ENCODE measurements at places on chromosomes 5 and 9.

DNA sequence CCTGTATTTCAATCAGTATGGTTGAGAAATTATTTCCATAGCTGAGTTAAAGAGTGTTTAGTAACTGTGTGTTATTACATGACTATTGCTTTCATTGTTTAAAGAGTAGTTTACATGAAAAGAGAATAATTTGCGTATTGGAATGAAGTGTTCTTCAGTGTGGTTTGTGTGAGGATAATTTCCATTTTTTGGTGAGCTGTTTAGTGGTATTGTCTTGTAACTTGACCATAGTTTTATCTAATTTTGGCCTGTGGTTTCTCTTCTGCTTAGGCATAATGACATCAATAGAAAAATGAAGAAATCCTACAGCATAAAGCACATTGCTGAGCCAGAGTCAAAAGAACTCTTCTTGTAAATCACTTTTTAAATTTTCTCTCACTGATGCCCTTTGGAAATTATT is 151.2 kb downstream of the SNCAIP start:
- DNase-seq, result no peak

DNA sequence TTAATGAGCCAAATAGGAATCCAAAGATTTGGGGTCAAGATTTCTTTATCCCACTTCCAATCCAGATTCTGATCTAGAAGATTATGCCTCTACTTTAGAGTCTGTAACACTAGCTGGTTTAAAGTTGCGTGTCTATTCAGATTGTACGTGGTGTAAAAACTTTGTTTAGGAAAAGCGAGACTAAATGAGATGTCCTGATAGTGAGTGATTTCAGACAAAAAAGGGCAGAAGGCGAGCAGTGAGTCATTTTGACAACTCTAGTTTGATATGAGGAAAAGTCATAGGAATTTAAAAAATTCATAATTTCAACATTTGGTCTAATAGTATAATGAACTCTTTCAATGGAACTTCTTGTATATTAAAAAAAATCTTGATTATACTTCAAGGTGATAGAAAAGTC is 119.6 kb upstream of the KLF9 start:
- DNase-seq, result no peak

DNA sequence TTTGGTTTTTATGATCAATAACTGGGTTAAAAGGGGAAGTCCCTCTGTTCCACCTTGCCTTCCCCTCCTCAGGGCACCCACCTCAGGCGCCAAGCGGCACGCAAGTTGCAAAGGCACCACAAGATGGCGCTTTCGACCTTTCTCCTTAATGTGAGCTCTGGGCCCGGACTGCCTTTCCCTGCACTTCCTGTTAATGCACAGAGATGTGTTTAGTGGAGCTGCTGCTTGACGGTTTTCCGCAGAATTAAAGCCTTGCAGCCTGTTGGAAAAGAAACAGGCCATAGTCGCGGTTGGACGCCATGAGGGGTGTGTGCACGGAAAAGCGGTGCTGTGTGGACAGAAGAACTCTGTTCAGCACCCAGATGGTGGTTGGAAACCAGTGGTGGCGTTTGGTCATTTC is 17.9 kb downstream of the CXCL14 start:
- peak; percentile 88 for DNase-seq

DNA sequence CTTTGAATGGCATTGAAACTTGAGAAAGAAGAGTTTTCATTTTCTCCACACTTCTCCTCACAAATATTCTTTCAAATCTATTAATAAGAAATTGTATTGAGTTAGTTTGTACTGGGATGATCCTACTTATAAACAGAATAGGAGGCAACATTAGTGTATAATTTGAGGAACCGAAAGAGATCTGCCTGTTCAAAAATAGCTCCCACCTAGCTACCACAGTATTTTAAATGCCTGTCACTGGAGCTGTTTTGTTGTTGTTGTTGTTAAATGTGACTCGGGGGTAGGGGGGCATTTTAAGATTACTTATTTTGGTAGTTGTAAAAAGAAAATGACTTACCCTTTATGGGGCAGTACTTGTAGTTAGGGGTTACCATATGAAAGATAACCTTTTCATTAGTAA is 20.1 kb upstream of the HAPLN1 start:
- no peak for DNase-seq

DNA sequence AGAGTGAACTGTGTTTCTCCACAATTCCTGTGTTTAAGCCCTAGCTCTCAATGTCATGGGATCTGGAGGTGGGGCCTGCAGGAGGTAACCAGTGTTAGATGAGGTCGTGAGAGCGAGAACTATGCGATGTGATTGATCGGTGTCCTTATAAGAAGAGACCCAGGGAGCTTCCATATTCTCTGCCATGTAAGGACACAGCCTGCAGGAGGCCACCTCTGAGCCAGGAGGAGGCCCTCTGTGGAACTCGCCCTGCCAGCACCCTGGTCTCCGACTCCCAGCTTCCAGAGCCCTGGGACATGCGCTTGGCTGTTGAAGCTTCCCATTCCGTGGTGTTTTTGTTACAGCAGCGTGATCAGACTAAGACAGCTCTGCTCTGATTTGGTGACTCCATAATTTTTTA is 255.4 kb downstream of the IRX2 start:
- no peak for DNase-seq

GRCh38 chr9:133285252-133285775 is 10.3 kb upstream of the ABO start:
- DNase-seq, result no peak

- no peak for DNase-seq
These were observed 56.8 kb downstream of the PUM3 start for GRCh38 chr9:2787065-2787464.

GRCh38 chr9:3880851-3881250 is 355.1 kb upstream of the RFX3 start:
- no peak for DNase-seq

DNA sequence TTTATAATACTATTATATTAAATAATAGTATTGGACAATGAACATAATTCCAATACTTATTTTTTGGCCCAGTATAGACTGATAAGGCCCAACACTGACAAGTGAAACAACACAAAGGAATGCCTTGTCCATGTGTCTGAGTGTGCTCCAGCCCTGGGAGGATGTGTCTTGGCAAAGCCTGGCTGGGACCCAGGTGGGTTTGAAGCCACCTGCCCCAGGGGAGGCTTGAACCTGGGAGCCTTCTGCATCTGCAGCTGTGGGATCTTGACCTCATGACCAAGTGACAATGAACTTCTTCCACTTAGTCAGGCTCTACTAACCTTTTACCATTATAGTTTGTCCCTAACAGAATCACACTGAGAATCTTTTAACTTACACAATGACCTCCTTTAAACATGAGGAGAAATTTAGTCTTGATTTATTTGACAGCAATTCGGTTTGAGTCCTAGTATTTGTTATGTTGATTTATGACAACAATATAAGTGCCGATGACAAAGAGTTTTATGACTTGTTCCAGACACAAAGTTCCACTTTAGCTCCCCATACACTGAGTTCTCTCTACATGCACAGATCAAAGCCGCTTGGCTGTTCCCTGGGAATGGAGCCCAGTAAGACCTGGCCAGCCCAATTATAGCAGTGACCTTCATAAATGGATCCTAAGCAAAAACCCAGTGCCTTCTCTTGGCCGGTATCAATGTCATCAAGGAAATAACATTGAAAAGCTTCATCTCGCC is 294.5 kb downstream of the CTNND2 start:
- no peak for DNase-seq

- DNase-seq, result no peak
These were observed 456.9 kb downstream of the BNC2 start for GRCh38 chr9:16413509-16414016.

- no peak for DNase-seq
These were observed 67.8 kb downstream of the JAK2 start for GRCh38 chr9:5052838-5053237.

DNA sequence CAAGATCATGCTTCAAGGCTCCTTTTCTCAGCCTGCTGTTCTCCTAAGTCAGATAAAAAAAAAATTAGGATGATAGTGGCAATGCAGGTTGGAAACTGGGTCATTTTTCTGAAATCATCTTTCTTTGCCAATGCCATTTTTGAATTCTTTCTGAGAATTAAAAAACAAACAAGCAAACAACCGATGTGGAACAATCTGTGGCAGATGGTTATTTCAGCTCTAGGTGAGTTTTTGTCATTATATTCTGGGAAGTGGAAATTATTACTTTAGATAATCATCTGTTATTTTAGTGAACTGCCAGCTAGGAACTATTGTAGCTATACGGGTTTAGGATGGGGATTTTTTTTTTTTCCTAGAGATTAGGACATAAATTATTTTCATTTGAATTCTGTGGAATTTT is 129.7 kb downstream of the NTRK2 start:
- DNase-seq, result no peak

- no peak for DNase-seq
These were observed 590.4 kb upstream of the PTGER4 start for GRCh38 chr5:40089269-40089668.

GRCh38 chr5:176793343-176793699 is 17.0 kb upstream of the UNC5A start:
- DNase-seq, result no peak

GRCh38 chr5:102773133-102773532 is 18.0 kb downstream of the PAM start:
- DNase-seq, result no peak

DNA sequence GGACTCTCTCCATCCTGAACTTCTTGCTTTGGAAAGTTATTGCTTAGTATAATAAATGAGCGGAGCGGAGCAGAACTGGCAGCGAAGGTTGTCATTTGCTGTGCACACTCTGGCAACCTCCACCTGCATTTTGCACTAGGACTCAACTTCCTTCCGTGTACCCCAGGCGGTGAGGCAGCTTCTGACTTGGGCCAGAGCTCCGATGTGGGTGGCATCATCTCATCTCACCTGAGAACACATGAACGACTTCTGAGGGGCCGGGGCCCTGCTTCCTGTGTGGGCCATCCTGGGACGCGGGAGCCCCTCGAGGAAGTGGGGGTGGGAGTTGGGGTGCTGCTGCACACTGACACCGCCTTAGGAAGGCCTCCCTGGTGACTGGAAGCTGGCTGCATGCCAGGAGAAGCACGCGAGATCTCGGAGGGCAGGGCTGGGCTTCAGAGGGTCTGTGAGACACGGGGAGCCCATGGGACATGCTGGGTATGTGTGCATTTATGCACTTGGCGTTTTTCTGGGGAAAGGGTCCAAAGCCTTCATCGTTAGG is 56.5 kb upstream of the COL5A1 start:
- no peak for DNase-seq

DNA sequence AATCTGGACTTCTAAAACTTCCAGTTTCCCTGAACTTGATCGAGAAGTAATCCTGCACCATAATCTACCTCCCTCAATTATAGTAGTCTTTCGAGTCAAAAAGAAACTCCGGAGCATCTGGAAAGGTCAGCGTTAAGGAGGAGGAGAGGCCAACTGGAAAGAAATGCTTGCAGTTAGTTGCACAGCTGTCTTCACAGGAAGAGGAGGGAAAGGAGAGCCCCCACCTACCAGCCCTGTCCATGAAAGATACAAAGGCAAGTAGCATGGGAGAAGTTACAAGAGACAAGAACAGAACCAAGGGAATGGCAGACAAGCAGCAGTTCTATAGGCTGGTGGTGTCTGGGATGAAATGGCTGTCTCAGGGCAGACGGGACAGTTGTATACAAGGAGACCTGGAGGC is 170.6 kb downstream of the RAB3C start:
- no peak for DNase-seq

DNA sequence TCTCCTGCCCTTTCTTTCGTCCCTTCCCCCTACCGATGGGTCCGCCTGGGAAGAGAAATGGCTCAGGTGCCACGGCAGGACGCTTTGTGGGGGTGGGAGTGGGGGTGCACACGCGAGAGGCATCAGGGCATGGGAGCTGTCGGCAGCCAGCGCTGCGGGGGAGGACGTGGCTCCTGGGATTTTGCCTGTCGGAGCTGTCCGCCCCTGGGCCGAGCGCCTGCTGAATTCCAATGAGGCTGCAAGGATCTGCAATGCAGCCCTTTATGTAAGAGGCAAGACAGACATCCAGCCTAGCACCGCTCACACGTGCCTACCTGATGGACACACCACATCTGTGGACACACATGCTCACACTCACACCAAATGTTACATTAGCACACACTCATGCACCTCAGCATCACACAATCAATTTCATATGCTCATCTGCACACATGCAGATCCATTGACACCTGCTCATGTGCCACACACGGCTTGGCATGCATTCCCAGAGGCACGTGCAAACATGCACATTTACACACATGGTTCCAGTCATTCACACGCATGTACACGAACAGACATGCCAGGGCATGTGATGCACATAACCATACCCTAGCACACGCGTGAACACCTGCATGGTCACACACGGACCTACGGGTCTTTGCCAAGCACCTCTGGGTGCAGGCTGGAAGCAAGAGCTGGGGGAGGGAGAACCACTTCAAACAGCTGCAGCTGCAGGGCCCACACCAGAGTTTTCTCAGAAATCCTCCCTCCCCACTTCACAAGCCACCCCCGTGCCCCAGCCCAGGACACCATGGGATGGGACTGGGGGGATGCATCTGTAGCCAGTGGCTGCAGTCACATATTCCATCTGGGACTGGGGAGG is 1.4 kb downstream of the GRIN1 start:
- no peak for DNase-seq

DNA sequence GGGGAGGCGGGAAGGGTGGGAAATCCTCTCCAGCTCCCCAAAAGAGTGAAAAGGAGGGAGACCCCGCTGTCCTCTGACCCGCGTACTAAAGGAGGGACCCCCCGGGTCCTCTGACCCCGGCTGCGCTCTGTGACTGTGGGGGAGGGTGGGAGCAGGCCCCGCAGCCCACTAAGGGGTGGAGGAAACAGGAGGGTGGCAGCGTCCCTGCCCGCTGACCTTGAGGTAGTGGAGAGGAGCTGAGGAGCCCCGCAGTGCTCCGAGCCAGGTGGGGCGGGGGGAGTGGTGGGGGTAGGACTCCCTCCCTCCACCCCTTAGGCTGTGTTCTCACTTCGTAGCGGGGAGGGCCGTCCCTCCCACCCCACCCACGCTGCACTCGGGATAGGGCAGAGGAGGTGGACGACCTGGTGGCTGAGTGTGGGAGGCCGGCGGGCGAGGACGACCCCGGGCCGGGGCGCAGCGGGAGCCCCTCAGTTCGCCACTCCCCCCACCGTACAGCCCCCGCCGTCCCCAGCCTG is 449 bp upstream of the ADCY2 start:
- DNase-seq, result no peak

GRCh38 chr9:34709196-34709978 is 549 bp downstream of the CCL21 start:
- no peak for DNase-seq

GRCh38 chr5:33049842-33050241 is 338.7 kb downstream of the NPR3 start:
- DNase-seq, result no peak

DNA sequence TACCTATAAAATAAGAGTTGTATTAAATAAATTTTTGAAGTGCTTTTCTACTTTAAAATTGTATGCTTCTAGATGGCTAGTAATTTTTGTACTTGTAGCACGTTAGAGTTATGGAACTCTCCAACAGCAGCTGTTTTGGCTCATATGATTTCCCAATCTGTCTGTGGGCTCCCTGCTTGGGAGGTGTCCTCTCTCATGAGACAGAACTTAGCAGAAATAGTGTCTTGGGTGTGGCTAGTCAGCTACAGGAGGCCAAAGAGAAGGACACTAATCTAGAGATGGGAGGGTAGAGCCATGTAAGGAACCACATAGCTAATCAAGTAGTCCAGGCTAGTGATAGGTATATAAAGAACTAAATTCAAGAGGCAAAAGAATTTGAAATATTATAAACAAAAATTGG is 78.4 kb upstream of the DAB2 start:
- no peak for DNase-seq

- no peak for DNase-seq
These were observed 4.8 kb downstream of the DNAH5 start for GRCh38 chr5:13939638-13940037.
